Head of caudate nucleus (tissue), 42 donors: ENCODE measurements at places on chromosomes 4 and X.

- no peak for DNase-seq
Measured at GRCh38 chr4:10461091-10461849, 4.0 kb upstream of the ZNF518B start.

GRCh38 chr4:47686294-47686872 is 151.5 kb downstream of the CORIN start:
- peak; percentile 22 for DNase-seq

DNA sequence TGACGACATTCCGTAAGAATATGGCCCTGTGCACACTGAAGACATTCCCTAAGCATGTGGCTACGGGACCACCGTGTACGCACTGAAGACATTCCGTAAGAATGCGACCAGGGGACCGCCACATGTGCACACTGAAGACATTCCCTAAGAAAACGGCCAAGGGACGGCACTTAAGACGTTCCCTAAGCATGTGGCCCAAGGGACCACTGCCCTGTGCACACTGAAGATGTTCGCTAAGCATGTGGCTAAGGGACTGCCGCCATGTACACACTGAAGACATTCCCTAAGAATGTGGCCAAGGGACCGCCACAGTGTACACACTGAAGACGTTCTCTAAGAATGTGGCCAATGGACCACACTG is 21.4 kb downstream of the DHRSX start:
- DNase-seq, result no peak

- no peak for DNase-seq
Measured at GRCh38 chrX:38277136-38277535, 50.2 kb downstream of the RPGR start.

- no peak for DNase-seq
Measured at GRCh38 chrX:22015139-22015750, 16.9 kb upstream of the PHEX start.
